CD4-positive, alpha-beta T cell treated with Interleukin-15 for 4 hours (primary cell): ENCODE measurements at places on chromosomes 1 and 21.

GRCh38 chr1:181179279-181179986 lies 90.9 kb downstream of the IER5 start:
- DNase-seq, result no peak

GRCh38 chr1:235650341-235651169 lies 971 bp upstream of the GNG4 start:
- no peak for DNase-seq

DNA sequence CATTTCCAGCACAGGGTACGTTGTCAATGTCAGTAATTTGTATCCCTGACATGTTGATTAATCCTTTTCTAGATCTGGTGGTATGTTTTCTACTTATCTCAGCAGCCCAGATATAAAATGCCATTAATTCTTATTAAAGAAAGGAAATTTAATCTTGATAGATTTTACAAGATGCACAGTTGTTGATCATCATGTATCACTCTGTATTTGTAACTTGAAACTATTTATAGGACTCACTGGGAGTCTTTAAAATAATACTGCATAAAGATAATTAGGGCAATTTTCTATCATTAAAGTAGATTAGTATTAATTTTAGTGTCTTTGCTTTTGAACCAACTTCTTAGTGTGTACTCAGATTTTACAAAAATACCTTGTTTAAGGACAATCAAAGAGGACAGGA lies 84.9 kb downstream of the GREM2 start:
- DNase-seq, result no peak

DNA sequence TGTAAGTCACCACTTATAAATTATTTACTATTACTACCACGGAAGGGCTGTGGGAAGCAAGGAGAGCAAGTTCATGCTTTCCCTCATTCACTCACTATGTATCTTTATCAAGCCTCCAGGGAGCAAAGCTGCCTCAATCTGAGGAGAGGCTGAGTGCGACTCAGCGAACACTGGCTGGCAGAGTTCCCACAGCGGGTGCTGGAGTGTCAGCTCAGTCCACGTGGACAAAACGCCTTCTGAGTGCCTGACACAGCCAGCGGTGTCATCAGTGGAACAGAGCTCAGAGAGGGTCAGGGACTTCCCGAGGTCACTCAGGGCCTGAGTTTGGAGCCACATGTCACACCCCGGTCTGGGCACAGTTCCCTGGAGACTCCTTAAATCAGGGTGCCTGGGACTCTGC lies 16.9 kb downstream of the MATN1 start:
- no peak for DNase-seq

DNA sequence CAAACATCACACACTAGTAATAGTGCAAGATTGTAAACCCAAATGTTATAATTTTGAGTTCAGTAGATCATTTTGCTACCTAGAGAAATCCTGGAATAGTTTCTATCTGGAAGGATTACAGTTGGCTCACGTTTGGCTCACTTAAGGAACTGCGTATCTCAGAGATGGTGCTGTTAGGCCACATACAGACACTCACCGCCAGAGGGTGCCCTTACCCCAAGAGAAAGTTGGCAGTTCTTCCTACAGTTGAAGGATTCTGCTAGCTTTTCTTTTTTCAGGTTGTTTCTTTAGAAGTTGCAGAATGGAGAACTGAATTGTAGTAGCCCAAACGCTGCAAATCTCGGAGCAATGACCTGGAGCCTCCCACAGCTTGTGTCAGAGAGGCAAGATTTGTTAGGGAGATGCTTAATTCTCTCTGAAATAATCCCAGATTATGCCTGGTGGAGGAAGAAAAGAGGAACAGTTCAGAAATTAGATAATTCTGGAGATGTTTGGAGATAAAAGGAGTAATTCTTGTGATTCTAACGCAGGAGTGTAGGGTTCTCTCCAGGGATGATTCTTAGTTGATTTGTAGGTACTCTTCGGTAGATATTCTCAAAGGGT lies 87.9 kb upstream of the PAPPA2 start:
- peak; percentile 38 for DNase-seq

GRCh38 chr1:18632218-18632588 lies 1.6 kb downstream of the PAX7 start:
- DNase-seq, result no peak
